ENCODE measurements at places on chromosomes 4 and X.

- DNase-seq: no peak
Measured at GRCh38 chr4:77007358-77008230, 58.0 kb downstream of the SEPTIN11 start.

- DNase-seq: no peak
Measured at GRCh38 chr4:94564252-94564651, 112.5 kb downstream of the PDLIM5 start.

DNA sequence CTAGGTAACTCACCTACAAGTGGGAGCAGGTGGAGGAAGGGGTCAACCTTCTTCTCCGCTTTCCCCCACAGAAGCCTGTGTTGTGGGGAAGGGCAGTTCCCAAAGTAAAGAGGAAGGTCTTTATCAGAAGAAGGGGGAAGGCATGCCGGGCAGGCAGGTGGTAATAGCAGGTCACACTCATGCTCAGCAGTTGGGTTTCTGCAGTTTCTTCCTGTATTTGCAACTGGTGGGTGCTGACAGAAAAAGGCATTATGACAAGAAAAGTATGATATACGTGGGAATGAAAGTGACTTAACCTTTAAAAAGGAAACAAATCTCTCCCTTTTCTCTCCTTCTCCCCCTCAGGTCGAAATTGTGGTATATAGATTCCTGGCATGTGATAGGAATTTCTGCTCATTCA, 3.7 kb downstream of the MTMR1 start:
- no peak for DNase-seq

- no peak for DNase-seq
Measured at GRCh38 chr4:823761-824460, 2.0 kb downstream of the CPLX1 start.

DNA sequence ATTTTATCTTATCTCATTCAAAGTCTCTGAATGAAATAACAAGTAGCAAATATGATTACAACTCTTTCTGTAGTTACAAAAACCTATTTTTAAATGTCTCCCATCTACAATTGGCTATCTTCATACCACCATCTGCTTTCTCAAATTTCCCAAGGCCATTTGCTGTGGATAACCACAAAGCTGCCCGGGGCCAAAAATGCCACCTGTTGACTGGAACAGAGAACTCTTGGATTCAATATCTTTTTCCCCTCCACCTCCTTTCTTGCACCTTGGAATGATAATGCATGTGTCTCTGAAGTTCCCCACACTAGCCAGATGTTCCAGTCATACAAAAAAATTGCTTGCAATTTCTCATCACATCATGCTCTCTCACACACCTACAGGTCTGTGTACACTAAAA, 93.3 kb upstream of the SCML1 start:
- DNase-seq: no peak

DNA sequence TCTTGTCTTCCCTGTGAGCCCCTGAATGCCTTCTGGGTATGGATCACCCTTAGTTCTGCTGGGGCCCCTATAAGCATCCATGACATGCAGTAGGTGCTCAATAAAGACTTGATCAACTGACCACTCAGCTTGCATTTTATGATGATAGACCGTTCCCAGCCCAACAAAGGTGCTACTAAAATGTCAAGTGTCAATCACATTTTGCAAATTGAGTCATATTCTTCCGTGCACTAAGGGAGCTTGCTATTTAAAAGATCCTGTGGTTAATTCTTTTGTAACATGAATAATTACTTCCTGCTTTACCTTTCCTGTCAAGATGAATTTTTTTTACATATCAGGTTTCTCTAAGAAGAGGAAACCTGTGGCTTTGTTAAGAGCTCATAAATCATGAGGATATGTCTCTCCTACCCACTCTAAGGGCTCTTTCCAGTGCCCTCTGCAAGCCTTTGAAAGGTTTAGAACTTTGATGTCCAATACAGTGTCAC, 47.6 kb downstream of the SH3KBP1 start:
- DNase-seq: no peak

- no peak for DNase-seq
Measured at GRCh38 chrX:23365541-23365940, 30.9 kb downstream of the PTCHD1 start.

- DNase-seq: no peak
Measured at GRCh38 chr4:115117651-115118050, 4.2 kb upstream of the NDST4 start.

Data from pons (tissue), 1 donor.